ENCODE measurements at places on chromosomes 1 and 21.

DNA sequence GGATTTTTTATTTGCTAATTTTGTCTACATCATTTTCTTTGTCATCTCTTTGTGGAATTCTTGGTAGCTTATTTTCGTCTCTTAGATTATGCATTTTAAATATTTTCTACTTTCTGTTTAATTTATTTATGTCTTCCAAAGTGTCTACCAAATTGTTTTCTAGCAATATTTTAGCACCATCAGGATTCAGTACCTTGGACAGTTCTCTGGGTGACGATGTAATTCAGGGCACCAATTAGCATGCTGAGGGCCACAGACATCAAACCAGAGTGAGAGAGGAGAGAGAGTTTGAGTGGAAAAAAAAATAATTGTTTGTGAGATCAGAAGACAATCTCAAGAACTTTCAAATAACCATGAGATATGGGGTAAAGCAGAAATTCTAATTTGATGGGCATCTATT lies 169.8 kb upstream of the CXADR start:
- peak; percentile 4 for DNase-seq

DNA sequence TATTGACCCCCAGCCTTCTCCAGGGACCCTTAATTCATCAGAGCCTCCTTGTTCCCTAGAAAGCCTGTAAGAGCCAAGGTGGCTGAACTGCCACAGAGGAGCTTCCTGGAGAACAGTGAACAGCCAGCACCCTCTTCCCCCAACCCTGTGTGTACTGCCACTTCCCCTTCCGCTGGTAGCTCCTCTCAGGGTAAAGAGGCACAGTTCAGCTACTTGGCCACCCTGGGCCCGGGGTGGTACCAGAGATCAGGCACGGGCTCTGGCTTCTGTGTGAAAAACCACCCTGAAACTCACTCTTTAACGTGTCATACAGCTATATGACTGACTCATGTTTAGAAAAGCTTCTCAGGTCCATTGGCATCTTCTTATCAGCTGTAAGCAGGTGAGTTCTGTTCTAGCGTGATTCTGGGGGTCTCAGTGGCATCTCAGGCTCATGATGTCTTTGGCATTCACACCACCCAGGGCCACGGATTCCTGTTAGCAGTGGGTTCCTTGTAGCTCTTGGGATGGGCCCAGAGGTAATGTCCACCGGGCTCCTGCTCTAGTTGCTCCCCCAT lies 22.4 kb downstream of the ARMH1 start:
- no peak for DNase-seq

DNA sequence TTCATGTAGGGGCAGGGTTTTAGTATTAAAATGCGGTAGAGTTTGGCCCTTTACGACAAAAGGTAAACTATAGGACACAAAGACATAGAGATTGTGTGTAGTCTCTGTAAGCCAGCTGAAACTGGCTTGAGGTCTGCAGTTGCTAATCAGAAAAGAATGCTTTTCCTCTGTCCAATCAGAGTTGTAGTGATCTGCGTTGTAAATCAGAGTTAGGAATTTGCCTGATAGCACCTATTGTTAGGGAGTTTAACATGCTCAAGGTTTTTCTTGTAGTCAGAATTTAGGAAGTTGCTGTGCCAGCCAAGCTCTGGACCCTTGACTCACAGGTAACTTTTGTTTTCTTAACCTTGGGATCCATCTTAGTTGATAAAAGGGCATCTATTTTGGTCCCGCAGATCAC lies 61.2 kb upstream of the VTCN1 start:
- DNase-seq: no peak

GRCh38 chr21:35282944-35283343 lies 233.8 kb upstream of the RUNX1 start:
- DNase-seq: no peak

- no peak for DNase-seq
Measured at GRCh38 chr21:45278156-45278911, 9.4 kb downstream of the POFUT2 start.

DNA sequence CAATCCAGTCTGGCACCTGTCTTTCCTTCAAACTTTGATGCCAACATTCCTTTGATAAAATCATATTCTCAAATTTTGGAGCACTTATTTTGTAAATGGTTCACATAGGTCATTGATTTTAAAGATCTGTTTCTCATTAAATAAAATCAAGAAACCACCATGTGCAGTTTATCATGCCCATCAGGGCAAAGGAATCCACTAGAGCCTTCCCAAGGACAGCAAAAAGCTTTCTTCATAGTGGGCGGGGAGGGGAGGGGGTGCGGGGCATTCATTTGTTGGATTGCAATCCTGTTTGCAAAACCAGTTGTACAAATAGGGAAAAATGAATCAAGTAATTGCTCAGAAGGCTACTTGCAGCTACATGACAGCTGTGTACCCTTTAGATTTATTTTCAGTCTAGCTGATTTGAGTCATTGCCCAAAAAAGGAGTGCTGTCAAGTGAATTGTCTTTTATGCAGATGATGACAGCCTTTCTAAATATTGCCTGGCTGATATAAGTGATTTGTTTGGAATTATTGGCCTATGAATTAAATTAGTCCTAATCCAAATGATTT lies 23.0 kb downstream of the LRRC8B start:
- peak; percentile 2 for DNase-seq

Measured in retinal pigment epithelial cell (primary cell).